ENCODE measurements at places on chromosomes 7 and 10. TPM values are rescaled to one million over a fixed set of nuclear protein-coding genes. Genes with fewer than 3 reads are reported as not detected.
A peak's percentile ranks its signal among the peaks of the same experiment; 100 is the strongest.

NEUROD6 gene
- not detected for total RNA-seq

NUP205 gene
- 116 TPM for total RNA-seq

GCK gene
- total RNA-seq: not detected

RADIL gene
- total RNA-seq: 2.5 TPM

CWF19L1 gene
- 33.5 TPM for total RNA-seq

HKDC1 gene
- 1.1 TPM for total RNA-seq

UPK3BL1 gene
- 20.1 TPM for total RNA-seq

SUN3 gene
- total RNA-seq: not detected

ATP6V1F gene
- 226 TPM for total RNA-seq

UNC5B gene
- 0.13 TPM for total RNA-seq

NKX6-2 gene
- total RNA-seq: not detected

ANKRD61 gene
- total RNA-seq: 0.23 TPM

NME8 gene
- not detected for total RNA-seq

- no peak for DNase-seq
Measured at GRCh38 chr10:103691723-103692435, 163.5 kb downstream of the SH3PXD2A start.

- no peak for DNase-seq
Measured at GRCh38 chr7:140053812-140054539, 8.8 kb downstream of the PARP12 start.

GRCh38 chr10:70334526-70335245 lies 47.7 kb downstream of the LRRC20 start:
- DNase-seq: no peak

DNA sequence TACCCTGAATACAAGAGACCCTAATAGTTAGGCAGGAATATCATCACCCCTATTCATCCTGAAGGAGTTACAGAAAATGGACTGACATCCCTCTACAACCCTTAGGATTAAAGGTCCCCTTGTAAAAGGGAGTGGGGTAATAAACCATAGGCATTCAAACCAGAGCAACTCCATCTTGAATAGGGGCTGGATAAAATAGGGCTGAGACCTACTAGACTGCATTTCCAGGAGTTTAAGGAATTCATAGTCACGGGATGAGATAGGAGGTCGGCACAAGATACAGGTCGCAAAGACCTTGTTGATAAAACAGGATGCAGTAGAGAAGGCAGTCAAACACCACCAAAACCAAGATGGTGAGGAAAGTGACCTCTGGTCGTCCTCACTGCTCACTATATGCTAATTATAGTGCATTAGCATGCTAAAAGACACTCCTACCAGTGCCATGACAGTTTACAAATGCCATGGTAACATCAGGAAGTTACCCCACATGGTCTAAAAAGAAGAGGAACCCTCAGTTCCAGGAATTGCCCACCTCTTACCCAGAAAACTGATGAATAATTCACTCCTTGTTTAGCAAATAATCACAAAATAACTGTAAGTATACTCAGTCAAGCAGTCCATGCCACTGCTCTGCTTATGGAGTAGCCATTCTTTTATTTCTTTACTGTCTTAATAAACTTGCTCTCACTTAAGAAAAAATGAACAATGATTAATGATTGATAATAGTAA lies 37.2 kb downstream of the CUBN start:
- DNase-seq: no peak

DNA sequence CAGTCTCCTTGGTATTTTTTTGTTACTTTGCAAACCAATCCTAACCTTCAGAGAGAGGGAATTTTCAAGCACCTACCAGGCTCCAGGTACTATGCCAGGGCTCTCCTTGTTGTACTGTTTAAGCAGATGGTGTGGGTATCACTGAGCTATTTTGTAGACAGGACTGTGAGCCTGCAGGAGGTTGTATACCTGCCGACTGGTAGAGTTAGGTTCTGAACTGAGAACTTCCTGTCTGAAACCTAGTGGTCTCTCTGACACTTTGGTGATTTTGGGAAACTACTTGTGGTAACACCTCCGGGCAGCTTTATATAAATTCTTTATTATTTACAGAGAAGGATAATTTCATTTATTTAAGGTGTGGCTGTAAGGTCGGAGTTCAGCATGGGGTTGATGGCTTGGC lies 4.6 kb downstream of the ZNF853 start:
- no peak for DNase-seq

- DNase-seq: no peak
Measured at GRCh38 chr7:155897758-155898386, 85.6 kb upstream of the SHH start.

GRCh38 chr7:28784171-28784902 lies 173.8 kb downstream of the TRIL start:
- no peak for DNase-seq

DNA sequence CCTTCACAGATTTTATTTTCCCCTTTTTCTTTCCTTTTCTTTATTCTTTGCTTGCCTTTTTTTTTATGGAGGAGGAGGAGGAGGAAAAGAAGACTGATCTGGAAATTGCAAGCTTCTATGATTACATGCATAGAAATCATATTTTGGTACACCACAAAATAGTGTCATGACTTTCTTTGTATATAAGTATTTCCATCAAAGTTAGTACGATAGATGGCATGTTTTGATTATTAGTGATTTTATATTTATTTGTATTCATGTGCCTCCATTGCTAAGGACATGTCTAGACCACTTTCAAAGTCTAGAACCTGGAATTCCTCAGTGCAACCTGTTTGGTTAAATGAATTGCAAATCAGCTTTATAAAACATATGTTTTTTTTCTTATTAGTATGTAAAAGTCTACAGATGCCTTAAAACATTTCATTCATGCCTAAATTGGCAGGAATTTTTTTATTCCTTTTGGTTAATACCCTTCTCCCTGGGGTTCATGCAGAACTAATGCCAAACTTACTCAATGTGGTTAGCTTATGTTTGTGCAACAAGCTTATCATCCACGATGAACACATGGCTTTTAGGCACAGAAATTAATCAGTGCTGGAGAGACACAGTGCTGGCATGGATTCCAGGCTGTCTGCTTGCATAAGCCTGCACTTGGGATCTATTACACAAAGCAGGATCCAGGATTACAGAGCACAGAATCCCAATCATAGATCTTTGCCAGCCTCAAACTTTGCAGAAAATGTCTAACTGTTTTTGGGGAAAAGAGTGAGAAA lies 213.1 kb downstream of the CHRM2 start:
- peak; percentile 97 for DNase-seq

DNA sequence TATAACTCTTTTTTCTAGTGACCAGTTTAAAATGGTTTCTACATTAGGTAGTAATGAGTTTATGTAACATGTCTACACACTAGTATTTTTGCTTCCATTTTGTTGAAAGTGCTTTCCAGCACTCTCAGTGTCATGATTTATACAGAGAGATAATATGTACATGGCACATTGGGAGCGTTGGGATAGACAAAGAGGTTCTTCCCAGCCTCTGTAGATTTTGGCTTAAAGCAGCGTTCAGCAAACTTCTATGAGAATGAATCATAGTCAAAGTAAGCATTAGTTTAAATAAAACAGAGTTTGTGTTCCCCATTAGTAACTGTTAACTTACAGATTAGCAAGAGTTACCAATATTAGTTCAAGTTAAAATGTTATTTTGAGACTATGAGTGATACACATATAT lies 43.9 kb downstream of the SEPTIN14 start:
- no peak for DNase-seq

DNA sequence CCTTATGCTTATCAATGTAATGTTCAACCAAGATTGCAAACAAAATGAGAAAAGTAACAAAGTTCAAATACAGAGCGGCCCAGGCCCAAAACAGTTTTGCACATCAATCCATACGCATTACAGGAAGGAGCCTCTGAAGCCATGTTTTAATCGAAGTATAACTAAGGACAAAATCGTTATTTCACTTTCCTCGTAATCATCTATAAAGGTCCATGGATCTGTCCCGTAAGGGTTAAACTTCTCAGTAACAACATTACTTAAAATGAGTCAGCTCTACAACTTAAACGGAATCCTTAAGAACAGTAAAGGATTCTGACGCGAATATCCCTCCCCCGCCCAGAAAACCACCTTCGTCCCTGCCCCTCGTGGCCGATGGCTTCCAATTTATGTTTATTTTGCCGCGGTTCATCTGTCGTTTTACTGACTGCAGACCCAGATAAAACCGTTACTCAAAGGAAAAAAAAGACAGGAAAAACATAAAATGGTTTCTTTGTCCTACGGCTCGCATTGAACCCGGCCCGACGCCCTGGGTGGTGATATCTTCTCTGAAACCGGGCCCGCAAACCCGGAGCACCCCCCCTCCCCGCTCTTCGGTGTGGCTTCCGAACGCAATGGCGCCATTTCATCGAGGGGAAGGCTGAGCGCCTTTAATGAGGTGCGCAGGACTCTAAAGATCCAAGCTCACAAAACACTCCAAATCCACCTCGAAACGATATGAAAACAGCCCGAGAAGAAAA lies 1.1 kb downstream of the HNRNPA2B1 start:
- DNase-seq: peak; percentile 56

- peak; percentile 13 for DNase-seq
Measured at GRCh38 chr7:158109364-158110033, 478.1 kb downstream of the PTPRN2 start.

DNA sequence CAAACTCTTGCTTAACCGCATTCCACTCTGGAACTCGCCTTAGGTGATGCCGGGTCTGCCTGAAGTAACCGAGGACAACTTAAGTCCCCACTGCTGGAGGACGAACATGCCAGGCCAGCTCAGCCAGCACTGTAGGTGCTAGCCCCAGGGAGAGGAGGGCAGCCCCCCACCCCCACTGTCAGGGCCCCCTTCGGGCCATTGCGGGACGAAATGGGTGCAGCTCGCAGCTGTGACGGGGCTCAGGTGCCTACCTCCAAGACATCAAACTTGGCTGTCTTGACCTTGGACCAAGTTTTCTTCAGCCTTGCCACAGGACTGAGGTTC lies 60.4 kb downstream of the CSGALNACT2 start:
- no peak for DNase-seq

- DNase-seq: peak; percentile 66
Measured at GRCh38 chr10:112565434-112566053, 118.5 kb downstream of the VTI1A start.

GRCh38 chr7:87797798-87798403 lies 78.3 kb downstream of the SLC25A40 start:
- DNase-seq: peak; percentile 72

DNA sequence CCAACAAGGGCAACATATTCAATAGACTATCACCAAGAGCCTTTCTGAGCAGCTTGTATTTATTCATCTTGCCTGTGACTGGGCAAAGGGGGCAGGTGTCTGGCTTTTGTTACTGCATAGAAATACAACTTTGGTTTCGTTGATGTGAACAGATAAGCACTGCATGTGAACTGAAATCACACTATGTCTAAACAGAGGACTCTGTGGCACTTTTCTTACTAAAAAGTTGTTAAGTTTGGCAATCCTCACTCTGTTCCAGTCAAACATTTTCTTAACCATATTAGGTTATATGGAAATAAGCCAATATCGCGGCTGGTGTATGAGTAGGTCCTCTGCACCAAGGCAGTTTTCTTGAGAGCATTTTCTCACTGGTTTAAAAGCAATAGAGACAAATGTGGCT lies 48.5 kb downstream of the CALD1 start:
- DNase-seq: peak; percentile 56

GRCh38 chr7:157617401-157617800 lies 280.6 kb downstream of the DNAJB6 start:
- DNase-seq: no peak

DNA sequence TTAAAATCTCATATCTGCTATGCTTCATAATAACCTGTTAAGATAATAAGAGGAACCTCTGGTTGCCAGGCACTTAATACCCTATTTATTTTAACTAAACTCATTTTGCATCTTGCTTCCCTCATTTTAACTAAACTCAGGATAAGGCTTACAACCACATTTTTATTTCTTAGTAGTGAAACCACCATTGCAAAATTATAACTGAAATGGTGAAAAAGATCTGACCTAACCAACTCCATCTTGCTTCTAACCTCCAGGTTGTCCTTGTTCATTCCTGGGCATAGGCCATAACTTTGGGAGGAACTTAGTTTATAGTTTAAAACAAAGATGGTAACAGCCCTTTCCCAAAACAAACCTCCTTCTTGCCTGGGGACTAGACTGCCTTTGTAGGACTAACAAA lies 6.0 kb downstream of the FAM3C start:
- no peak for DNase-seq

GRCh38 chr7:120857588-120858573 lies at the start of gene TSPAN12:
TSS of gene TSPAN12 (minus strand) at chr7:120858144. CDS start at chr7:120856763, 1,381 bp downstream.
- peak; percentile 81 for DNase-seq

DNA sequence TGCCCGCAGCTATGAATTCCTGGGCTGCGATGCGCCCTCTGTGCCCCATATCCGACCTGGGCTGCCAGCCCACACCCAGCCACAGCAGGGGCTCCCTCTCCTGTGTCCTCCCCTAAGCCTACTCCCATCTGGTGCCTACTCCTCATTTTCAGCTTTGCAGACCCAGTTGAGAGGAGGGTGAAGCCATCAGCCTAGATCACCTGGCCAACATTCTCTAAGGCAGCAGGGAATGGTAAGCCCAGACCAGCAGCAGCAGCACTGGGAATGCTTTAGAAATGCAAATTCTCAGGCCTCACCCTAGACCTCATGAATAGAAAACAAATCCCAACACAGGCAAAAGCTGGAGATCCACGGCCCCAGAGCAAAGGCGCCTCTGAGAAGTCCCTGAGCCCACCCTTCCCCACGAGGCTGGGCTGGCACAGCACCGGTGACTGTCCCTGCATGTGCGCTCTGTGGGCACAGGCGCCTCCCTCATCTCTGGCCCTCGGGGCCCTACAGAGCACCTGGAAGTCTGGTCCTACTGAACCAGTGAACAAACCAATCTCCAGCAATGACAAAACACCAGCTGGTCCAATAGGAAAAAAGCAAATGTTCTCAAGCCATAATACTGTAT lies 161.4 kb downstream of the GFRA1 start:
- DNase-seq: no peak

GRCh38 chr10:62691336-62691735 lies 113.2 kb upstream of the ADO start:
- DNase-seq: no peak

DNA sequence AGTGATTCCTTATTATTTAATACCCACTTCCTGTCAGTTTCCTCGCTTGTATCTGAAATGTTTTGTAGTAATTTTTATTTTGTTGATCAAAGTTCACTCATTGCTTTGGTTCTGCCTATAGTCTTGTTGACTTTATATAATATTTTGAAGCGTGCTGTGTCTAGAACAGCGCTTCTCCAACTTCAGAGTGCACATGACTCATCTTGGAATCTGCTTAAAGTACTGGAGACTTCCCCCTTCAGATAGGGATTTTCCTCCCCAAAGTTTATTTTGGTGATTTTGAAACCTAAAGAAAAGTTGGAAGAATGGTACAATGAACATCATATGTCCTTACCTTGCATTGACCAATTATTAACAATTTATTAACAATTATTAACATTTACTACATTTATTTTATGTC lies 5.8 kb downstream of the COMTD1 start:
- DNase-seq: no peak

GRCh38 chr7:30433082-30433481 lies 45.5 kb downstream of the NOD1 start:
- no peak for DNase-seq

GRCh38 chr7:107446531-107446930 lies 23.3 kb upstream of the GPR22 start:
- peak; percentile 74 for DNase-seq

DNA sequence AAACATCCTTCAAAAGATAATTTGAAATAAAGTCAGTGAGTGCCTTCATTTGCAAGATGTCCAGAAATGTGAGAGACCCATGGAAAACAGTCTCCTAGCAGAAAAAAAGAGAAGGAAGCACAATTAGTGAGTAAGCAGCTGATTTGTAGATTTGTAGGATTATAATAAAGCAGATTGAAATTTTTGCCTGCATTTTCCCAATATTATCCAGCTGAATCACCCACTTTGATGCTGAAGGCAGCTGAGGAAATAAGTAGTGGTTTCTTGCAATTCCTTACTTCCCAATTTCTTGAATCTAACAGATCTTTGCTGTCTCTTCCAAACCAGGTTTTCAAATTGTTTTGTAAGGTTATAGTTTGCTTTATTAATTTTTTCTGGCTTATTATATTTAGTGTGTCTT lies 181.4 kb downstream of the GNAT3 start:
- peak; percentile 95 for DNase-seq
